ENCODE measurements at places on chromosomes 6 and 20. TPM values are rescaled to one million over a fixed set of nuclear protein-coding genes. Genes with fewer than 3 reads are reported as not detected.

- no peak overlapping the region for H3K4me3 ChIP-seq
- no peaks in the 10 kb centered on the region for H3K27me3 ChIP-seq
- no peak overlapping the region for H3K27ac ChIP-seq
- no peak for DNase-seq
- no peaks in the 10 kb centered on the region for H3K36me3 ChIP-seq
- H3K4me1 ChIP-seq: no peaks in the 10 kb centered on the region
These were observed 38.0 kb downstream of the TSHZ2 start for GRCh38 chr20:53009979-53010735.

The SCRT2 gene
- not detected for total RNA-seq

GRCh38 chr6:36829919-36830544 lies 9.2 kb downstream of the CPNE5 start:
- H3K27me3 ChIP-seq: no peaks in the 10 kb centered on the region
- H3K4me3 ChIP-seq: no peak overlapping the region
- DNase-seq: peak; percentile 92
- peak overlapping the region; percentile 34 for H3K27ac ChIP-seq
- no peaks in the 10 kb centered on the region for H3K36me3 ChIP-seq

DNA sequence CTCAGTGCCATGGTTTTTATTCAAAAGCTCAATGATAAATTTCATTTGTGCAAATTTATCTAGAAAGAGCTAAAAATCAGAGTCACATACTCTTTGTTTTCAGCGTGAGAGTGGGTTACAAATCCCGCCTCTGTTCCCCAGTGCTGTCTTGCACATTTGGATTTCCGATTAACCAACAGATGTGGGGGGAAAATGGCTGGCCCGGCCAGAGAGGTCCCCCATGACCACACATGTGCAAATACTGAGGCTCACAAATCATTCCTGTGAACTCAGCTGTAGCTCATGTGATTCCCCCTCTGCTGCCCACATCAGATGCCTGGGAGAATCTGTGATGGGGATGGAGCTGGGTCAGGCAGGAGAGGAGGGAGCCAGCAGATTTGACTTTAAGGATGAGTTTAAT lies 168.7 kb downstream of the PAX1 start:
- no peak overlapping the region for H3K4me3 ChIP-seq
- DNase-seq: no peak
- H3K36me3 ChIP-seq: no peaks in the 10 kb centered on the region
- H3K27ac ChIP-seq: no peak overlapping the region
- no peaks in the 10 kb centered on the region for H3K4me1 ChIP-seq

GRCh38 chr6:136921936-136922684 lies at the start of gene SLC35D3:
Gene SLC35D3 (plus strand): TSS chr6:136922301. CDS start chr6:136922429, 128 bp downstream.
- no peaks in the 10 kb centered on the region for H3K36me3 ChIP-seq
- peaks cover 36% of the 10 kb centered on the region for H3K27me3 ChIP-seq
- peak within 1 kb of the TSS; percentile 19 for H3K4me3 ChIP-seq
- H3K27ac ChIP-seq: no peak within 1 kb of the TSS

DNA sequence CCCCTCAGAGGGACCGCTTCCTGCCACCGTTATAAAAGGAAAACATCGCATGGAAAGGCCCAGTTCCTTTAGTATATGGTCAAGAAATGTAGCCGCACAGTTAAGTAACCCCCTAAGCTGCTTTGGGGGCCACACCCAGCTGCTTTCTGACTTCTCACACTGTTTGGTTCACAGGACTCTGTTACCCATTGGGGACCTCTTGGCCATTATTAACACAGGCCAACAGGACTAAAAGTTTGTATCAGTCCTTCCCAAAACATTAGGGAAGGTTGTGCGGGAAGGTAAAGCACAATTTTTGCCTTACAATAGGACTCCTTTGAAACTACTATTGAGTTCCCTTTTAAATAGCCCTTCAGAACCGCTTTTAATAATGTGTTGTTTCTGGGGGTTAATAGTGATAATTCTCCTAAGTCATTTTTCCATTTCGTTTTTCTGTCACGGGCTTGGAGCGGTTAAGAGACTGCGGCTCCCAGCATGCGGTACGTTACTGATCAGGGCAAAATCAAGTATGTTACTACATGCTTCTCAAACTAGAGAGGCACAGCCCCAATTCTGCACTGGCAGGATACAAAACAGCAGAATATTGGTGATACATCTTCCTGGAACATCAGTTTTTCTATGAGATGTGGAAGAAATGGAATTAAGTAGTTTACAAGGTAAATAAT lies 668 bp upstream of the RPP40 start:
- H3K4me3 ChIP-seq: peak overlapping the region; percentile 67
- H3K36me3 ChIP-seq: peaks cover 4% of the 10 kb centered on the region
- DNase-seq: no peak
- H3K4me1 ChIP-seq: peaks cover 8% of the 10 kb centered on the region

- H3K36me3 ChIP-seq: no peaks in the 10 kb centered on the region
- H3K4me3 ChIP-seq: no peak overlapping the region
- H3K27ac ChIP-seq: no peak overlapping the region
- peaks cover 11% of the 10 kb centered on the region for H3K27me3 ChIP-seq
These were observed 272.0 kb downstream of the SMOC2 start for GRCh38 chr6:168712993-168713392.

The ESR1 gene
- 0.71 TPM for total RNA-seq

- no peak overlapping the region for H3K27ac ChIP-seq
- H3K27me3 ChIP-seq: no peaks in the 10 kb centered on the region
- no peaks in the 10 kb centered on the region for H3K36me3 ChIP-seq
- H3K4me3 ChIP-seq: no peak overlapping the region
- no peaks in the 10 kb centered on the region for H3K4me1 ChIP-seq
These were observed 6.8 kb downstream of the MDFI start for GRCh38 chr6:41645007-41645618.

DNA sequence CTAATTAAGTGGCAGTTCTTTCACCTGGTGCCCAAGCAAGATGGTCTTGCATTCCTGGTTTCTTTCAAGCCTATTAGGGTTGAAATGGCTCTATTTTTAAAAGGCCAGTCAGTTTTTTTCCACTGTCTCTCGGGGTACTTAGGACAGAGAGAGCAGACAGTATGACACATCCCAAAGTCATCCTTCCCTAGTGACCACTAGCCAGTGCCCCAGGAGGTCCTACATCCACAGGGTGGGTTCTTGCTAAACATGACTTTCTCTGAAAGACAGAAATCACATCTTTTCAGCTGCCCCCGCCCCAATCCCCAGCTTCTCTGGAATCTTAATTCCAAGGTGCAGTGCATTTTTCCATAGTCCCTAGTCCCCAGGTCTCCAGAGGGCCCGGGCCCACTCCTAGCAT lies 192.4 kb downstream of the SLC24A3 start:
- DNase-seq: no peak
- H3K27ac ChIP-seq: no peak overlapping the region
- no peaks in the 10 kb centered on the region for H3K4me1 ChIP-seq
- H3K4me3 ChIP-seq: no peak overlapping the region
- H3K36me3 ChIP-seq: no peaks in the 10 kb centered on the region

DNA sequence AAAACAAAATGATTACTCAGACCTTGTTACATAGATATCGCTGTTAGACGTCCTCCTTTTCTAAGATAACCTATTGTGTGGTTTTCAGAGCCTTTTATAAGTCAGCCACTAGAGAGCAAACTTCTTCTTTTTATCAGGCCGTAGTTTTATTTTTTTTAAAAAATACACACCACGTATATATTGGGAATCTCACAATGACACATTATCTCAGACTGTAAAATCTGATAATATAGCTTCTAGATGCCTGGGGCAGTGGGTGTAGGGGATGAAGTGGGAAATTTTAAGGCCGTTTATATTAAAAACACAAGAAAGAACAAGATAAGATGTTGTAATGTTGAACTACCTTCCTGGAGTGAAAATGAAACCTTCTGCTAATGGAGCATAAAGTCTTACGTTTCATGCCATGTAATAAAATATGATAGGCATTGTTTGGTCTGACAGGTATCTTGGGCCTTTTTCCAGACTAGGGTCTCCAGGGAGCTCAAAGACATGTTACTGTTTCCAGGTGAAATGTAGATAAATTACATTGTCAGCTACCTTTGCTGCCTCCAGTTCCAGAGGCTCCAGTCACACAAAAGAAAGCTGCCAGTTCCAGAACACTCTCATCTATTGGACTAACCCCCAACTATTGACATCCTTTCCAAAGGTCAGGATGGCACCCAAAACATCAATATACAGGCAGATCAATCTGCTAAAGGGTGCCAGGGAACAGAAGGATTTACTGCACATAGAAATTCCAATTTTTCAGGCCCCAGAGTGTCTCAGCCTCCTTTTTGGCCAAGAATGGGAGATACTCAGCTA lies 130.2 kb upstream of the AKIRIN2 start:
- H3K36me3 ChIP-seq: no peaks in the 10 kb centered on the region
- no peaks in the 10 kb centered on the region for H3K4me1 ChIP-seq
- H3K27me3 ChIP-seq: no peaks in the 10 kb centered on the region
- H3K27ac ChIP-seq: peak overlapping the region; percentile 36
- DNase-seq: no peak

The XKR7 gene
- not detected for total RNA-seq

DNA sequence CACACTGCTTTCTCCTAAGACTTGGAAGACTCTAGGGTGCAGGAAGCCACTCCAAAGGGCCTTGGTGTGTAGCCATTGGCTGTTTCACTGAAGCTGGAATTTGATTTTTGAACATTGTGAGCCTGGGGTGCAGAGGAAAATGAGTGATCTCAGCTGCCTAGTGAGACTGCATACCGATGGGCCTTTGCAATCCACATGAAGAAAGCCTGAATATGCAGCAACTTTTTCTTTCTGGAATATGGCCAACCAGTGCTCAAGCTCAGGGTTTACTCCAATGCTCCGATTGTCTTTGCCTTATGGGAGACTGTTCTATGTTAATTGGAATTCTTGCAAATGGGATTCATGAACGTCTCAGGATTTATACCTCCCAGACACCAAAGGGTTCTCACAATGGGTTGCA lies 242.6 kb downstream of the DOK5 start:
- no peaks in the 10 kb centered on the region for H3K4me1 ChIP-seq
- no peaks in the 10 kb centered on the region for H3K36me3 ChIP-seq
- no peak overlapping the region for H3K27ac ChIP-seq
- DNase-seq: no peak

GRCh38 chr6:33771146-33772081 lies 17.5 kb downstream of the LEMD2 start:
- no peak overlapping the region for H3K4me3 ChIP-seq
- peaks cover 43% of the 10 kb centered on the region for H3K36me3 ChIP-seq
- H3K4me1 ChIP-seq: peaks cover 35% of the 10 kb centered on the region
- peak overlapping the region; percentile 75 for H3K27ac ChIP-seq
- peak; percentile 89 for DNase-seq
- H3K27me3 ChIP-seq: peaks cover 9% of the 10 kb centered on the region

The EMILIN3 gene
- 2.9 TPM for total RNA-seq

The KIF25 gene
- total RNA-seq: not detected

GRCh38 chr6:145608850-145609249 lies 126.5 kb downstream of the EPM2A start:
- DNase-seq: no peak
- no peak overlapping the region for H3K4me3 ChIP-seq
- no peaks in the 10 kb centered on the region for H3K36me3 ChIP-seq
- H3K4me1 ChIP-seq: no peaks in the 10 kb centered on the region
- no peaks in the 10 kb centered on the region for H3K27me3 ChIP-seq
- H3K27ac ChIP-seq: no peak overlapping the region

The PSMB9 gene
- total RNA-seq: 15.0 TPM

The GTSF1L gene
- total RNA-seq: not detected

DNA sequence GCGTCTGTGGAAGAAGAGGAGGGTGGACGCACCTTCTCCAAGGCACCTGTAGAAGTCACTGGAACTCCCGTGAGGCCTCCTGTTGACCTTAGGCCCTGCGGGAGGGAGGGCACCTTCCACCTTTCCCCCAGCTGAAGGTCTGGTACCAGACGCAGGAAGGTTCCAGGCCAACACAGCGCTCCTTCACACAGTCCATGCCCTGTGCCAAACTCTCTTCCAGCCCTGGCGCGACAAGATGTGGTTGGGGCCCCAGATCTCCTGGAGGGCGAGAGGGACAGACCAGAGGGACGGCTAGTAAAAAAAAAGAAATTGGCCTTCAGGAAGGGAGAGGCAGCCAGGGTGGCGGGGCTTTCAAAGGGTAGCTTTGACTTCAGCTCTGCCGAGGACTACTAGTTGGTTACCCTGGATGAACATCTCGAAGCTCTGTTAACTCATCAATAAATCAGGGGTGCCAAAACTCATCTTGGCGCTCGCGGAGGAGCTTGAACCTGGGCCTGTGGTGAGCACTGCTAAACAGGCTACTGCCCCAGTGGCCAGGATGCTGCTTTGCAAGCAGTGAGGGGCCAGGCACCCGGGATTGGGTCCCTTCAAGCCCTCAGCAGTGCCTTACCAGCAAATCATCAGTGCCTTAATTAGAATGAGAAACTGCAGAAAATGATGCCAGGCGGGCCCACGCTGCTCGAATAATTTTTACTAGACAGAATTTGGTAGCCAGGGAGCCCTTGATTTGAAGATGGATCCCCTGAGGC lies 14.9 kb downstream of the AARS2 start:
- H3K27me3 ChIP-seq: peaks cover 5% of the 10 kb centered on the region
- no peak for DNase-seq
- H3K36me3 ChIP-seq: peaks cover 32% of the 10 kb centered on the region
- H3K4me1 ChIP-seq: peaks cover 15% of the 10 kb centered on the region
- no peak overlapping the region for H3K27ac ChIP-seq

DNA sequence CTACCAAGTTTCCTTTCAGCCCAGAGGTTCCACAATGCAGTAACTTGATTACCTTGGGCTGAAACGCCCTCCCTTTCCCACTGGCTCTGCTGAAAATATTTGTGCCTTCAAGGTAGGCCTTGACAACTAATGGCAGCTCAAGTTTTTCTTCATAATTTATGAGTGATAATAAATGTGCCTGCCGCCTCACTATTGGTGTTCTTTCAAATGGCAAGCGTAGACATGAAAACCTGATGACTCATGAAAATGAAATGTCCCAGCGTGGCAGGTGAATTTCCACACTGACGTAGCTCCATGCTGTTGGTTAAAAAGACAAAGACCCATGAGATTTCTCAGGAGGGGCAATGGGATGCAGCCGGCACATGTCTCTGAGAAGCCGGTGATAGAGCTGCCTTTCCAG lies 107.2 kb upstream of the GGTLC1 start:
- H3K4me3 ChIP-seq: no peak overlapping the region
- DNase-seq: no peak
- H3K27me3 ChIP-seq: no peaks in the 10 kb centered on the region
- no peaks in the 10 kb centered on the region for H3K4me1 ChIP-seq
- no peak overlapping the region for H3K27ac ChIP-seq
- H3K36me3 ChIP-seq: no peaks in the 10 kb centered on the region

DNA sequence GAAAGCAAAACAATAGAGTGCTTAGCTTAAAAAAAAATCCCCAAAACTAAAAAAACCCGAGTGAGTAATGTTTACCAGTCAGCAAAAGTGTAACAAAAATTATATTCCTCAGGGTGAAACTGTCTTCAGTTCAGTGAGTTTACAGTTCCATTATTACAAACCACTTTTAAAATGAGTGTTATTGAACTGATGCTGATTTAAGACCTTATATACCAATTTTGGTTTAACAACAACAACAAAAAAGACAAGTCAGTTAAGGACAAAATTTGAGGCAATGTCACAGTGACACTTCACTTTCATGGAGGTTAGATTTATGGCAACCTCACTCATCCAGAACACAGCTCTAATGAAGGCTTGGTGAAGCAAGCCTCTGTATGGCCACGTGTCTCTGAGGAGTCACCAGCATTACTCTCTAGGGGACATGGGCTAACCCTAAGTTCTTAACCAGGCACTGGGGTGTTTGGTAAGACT lies 630.8 kb downstream of the PHF3 start:
- no peak overlapping the region for H3K4me3 ChIP-seq
- no peaks in the 10 kb centered on the region for H3K36me3 ChIP-seq
- no peaks in the 10 kb centered on the region for H3K4me1 ChIP-seq
- no peak overlapping the region for H3K27ac ChIP-seq

GRCh38 chr6:138588805-138589434 lies 89.6 kb upstream of the NHSL1 start:
- no peaks in the 10 kb centered on the region for H3K36me3 ChIP-seq
- peak; percentile 70 for DNase-seq
- H3K4me1 ChIP-seq: no peaks in the 10 kb centered on the region
- H3K27me3 ChIP-seq: no peaks in the 10 kb centered on the region

Measured in sigmoid colon (tissue), 7 donors.